ENCODE measurements at places on chromosomes 5 and 9.

DNA sequence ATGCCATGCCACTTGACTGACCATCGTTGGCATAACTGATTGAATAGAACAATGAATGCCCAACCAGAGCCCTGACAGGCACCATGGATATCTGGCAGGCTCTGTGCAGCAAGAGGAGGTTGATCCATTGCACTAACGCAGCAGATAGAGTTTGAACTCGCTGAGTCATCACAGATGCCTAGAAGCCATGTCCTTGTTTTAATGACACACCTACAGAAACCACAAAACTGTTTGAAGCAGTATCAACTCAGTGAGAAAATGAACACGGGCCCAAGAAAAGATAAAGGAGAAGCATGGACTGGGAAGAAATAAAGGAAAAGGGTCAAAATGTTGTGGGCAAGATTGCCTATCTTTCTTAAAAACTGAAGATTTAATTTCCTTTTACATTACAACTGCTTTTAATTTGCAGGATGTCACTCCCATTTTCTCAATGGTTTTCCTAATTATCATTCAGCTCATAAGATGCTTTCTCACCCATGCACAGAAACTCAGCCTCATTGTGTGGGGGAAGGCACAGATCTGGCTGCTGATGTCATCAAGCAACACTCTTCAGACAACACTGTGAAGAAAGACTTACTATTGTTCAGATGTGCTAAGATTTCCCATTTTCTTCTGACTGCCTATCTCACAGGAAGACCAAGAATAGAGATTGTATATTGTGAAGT lies 129.0 kb downstream of the PIK3R1 start:
- no peak for DNase-seq

DNA sequence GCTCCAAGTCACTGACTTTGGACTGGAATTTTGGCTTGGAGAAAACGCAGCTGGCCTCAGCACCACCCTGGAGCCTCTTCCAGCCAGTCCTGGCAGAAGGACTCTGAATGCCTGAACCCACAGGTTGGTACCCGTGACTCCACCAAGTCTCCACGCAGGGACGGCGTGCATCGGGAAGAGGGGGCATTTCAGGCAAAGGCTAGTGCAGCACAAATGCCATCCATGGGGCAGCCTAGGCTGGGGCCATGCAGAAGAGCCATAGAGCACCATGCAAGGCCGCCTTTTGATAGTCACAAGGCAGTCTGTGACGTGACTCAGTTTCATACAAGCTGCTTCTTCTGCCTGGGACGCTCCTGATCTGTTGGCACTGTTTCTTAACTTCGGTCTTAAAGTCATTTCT lies 28.0 kb downstream of the GDNF start:
- no peak for DNase-seq

- DNase-seq, result no peak
Observed at GRCh38 chr5:124790301-124790894, 44.0 kb upstream of the ZNF608 start.

GRCh38 chr9:129885670-129886106 lies 50.4 kb downstream of the USP20 start:
- no peak for DNase-seq

DNA sequence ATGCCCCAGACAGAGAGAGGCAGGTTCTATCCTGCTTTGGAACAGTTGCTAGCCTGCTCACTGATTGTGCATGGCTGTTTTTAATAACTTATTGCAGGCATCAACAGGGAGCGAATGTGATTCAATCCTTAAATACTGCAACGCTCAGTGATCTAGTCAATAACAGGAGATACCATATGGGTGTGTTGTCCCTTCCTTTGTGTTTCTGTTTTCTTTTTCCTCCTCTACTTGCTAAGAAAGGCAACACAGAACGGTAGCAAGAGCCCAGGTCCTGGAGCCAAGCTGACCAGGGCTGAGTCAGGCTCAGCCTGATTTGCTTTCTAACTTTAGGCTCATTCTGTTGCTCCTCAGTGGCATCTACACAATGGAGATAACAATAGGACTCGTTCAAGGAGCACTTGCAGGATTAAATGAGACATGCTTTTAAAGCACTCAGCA lies 98.6 kb upstream of the EQTN start:
- no peak for DNase-seq

DNA sequence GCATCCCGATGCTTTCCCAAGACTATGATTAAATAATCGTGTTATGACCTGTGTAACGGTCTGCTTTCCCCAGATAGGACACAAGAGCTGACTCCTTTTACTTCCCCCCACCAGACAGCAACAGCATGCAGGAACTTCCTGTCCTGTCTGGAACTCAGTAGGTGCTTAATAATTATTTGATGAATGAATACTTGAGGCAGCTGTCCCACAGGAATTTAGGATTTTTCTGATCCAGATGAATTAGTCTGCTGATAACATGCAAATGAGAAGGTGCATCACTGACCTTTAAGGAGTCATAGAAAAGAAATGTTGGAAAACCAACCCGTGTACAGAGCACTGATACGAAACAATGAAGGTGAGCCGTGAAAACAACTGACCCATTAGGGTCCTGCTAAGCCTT lies 12.2 kb downstream of the RNF130 start:
- DNase-seq, result no peak

GRCh38 chr5:128770907-128771306 lies 194.4 kb upstream of the SLC27A6 start:
- no peak for DNase-seq

- no peak for DNase-seq
Observed at GRCh38 chr9:69107771-69108170, 66.3 kb upstream of the TJP2 start.

GRCh38 chr5:56026863-56027300 lies 32.1 kb upstream of the IL6ST start:
- DNase-seq, result no peak

DNA sequence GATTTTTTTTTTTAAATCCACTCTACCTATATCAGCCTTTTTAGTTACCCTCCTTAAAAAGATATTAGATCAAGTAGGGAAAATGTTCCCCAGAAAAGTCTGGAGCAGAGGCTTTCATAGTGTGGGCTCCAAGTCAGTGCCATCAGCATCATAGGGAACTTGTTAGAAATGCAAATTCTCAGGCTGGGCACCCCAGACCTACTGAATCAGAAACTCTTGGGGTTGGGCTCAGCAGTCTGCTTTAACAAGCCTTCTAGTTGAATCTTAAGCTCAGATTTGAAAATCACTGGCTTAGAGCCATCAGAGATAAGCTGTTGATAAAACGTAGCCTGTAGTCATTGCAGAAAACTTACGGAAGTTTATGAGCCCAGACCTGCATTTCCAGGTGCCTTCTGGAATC lies 140.1 kb downstream of the TMEM38B start:
- no peak for DNase-seq

- DNase-seq, result no peak
Observed at GRCh38 chr5:102283102-102283797, 12.8 kb downstream of the SLCO4C1 start.

GRCh38 chr9:105191508-105192121 lies 52.8 kb upstream of the SLC44A1 start:
- no peak for DNase-seq

DNA sequence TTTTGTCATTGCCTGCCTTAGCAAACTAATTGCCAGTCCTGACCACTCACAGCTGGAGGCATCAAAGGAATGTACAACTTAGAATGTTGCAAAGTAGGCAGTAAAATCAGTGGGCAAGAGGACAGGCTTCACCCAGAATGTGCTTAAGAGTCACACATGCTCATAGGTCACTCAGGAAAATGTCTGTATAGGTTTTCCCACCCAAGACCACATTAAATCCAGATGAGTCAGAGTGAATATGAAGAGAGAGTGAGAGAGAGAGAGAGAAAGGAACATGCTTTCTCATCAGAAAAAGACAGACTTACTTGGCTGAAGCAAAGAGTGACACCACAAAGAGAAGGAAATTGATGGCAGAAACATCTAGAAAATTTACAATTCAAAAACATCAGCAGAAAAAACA lies 37.9 kb downstream of the PLEKHG4B start:
- no peak for DNase-seq

DNA sequence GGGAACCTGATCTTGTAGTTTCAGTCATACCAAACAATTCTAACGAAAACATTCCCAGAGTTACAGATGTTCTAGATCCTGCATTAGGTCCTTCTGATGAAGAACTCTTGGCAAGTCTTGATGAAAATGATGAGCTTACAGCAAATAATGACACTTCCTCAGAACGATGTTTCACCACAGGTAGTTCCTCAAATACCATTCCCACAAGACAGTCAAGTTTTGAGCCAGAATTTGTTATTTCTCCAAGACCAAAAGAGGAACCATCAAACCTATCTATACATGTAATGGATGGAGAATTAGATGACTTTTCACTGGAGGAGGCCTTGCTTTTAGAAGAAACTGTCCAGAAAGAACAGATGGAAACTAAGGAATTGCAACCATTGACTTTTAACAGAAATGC lies 21.0 kb downstream of the RMI1 start:
- DNase-seq, result no peak

DNA sequence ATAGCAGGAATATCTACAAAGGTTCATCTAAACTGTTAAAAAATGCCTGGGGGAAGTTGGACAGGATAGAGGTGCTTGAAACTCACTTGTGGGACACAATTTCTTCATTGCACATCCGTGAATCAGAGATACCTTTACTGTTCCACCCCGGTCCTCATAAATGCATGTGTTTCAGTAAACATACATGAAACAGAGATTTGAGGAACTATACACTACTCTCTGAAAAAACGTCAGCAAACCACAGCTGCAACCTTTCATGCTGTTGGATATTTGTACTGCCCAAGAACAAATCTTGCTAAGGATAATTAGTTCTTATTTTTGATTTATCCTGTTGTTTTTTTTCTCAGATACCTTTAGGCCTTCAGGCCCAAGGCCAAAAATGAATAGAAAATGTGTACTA lies 337.3 kb downstream of the KDM4C start:
- DNase-seq, result no peak

GRCh38 chr5:54595721-54596120 lies 78.2 kb downstream of the SNX18 start:
- no peak for DNase-seq

GRCh38 chr5:172768098-172768572 lies 2.9 kb downstream of the DUSP1 start:
- no peak for DNase-seq

GRCh38 chr9:19232823-19233194 lies 2.3 kb downstream of the DENND4C start:
- DNase-seq, result no peak

GRCh38 chr9:21854594-21854993 lies 52.2 kb downstream of the MTAP start:
- DNase-seq, result no peak

- no peak for DNase-seq
Observed at GRCh38 chr5:55188656-55189540, 15.9 kb upstream of the CDC20B start.

GRCh38 chr5:68116868-68117411 lies 98.6 kb upstream of the PIK3R1 start:
- no peak for DNase-seq

DNA sequence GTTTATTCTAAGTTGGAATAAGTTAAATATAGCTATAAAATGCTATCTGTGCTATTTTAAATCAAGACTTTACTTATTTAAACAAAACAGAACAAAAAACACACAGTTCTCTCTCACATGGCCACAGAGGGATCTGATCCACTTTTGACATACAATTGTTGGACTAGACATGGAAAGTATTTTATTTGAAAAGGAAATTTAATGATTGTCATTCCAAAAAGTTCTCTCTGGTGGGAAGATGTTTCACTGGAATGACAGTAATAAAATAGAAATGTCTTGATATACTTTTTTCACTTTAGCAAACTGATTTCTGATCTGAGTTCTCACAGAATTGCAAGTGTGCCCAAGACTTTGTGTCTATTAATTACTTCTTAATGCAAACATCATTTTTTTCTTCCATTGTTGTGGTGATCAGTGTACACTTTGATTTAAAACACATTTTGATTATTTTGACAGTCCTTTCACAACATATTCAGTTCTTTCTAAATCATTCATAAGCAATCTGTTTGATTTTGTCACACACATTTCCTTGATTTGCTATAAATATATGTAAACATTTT lies 30.1 kb upstream of the MINAR2 start:
- no peak for DNase-seq

DNA sequence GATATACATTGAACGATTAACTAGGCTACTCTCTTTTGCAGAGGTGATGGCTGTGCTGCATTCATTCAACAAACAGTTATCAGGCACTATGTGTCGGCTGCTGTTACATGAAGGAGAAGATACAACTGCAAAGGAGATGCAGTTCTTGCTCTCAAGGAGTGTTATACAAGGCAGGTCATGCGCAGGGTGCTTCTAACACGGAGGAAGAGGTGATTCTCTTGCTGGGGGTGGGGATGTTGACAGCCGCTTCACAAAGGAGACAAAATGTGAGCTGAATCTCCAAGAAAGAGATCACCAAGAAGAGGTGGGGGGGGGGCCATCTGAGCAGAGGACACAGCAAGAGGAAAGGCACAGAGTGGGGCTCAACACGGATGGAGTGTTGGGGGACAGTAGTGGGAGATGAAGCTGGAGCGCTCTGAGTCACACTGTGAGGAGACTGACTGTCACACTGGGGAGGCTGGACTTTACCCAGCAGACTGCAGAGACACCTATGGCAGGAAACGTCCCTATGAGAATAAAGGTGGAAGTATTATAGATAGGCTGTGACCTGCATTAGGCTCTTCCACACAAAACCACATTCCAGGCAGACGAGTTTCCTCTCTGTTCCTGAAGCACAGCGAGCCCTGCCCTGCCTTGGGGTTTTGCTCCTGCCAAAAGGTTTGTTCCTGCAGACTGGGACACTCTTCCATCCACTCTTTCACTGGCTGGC lies 20.9 kb downstream of the NDUFA8 start:
- DNase-seq, result no peak

DNA sequence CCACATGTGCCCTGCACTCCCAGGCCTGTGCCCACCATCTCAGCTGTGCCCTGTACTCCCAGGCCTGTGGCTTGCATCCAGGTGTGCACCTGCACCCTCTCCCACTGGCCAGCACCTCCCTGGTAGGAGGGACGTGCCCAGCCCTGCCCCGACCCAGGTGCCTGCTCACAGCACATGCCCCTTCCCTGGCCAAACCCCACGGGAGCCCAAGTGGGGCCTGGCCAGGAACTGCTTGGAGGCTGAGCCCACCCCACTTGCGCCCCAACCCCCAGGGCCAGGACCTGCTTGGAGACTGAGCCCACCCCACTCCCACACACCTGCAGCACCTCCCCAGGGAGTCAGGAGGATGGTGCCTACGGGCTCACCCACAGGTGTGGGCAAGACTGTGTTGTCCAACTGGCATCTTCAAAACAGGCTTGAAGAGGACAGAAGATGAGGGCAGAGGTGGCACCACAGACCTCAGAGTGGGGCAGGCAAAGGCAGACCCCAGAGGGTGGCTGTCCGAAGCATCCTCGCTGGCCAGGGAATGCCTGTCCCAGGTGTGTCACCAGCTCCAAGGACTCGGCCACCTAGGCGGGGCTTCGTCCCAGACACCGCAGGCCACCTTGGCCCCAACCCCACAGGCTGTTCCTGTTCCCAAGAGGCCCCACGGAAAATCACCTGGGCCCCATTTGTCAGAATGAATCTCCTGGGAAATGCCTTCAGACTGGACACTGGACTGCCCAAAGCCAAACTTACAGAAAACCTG lies 10.8 kb downstream of the ZDHHC11B start:
- no peak for DNase-seq

- no peak for DNase-seq
Observed at GRCh38 chr5:53406630-53407316, 73.7 kb upstream of the FST start.

- DNase-seq, result no peak
Observed at GRCh38 chr5:109691996-109692395, 2.3 kb downstream of the MAN2A1 start.

GRCh38 chr9:68932458-68932857 lies 81.5 kb downstream of the PRKACG start:
- DNase-seq, result no peak

Data from cortex of kidney (tissue), 1 donor.